Activated CD8-positive, alpha-beta memory T cell treated with anti-CD3 and anti-CD28 coated beads for 4 hours (primary cell): ENCODE measurements at places on chromosomes 2 and 18.

DNA sequence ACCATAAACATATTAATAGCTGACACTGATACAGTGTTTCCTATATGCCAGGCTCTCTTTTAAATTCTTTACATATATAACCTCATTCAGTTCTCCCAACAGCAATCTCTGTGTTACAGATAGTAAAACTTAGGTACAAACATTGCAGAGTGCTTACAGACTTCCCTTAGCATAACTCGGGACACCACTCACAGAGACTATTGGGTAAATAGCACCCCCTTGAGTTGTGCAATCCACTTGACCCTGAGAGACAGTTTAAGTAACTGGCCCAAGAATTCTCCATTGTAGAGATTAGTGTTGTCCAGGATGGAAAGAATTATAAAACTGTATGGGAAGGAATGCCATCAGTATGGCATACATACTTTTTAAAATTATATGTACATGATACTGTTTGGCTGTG, 110.1 kb downstream of the POLE4 start:
- no peak for DNase-seq

GRCh38 chr2:134739879-134740301, 21.1 kb upstream of the TMEM163 start:
- DNase-seq = no peak

DNA sequence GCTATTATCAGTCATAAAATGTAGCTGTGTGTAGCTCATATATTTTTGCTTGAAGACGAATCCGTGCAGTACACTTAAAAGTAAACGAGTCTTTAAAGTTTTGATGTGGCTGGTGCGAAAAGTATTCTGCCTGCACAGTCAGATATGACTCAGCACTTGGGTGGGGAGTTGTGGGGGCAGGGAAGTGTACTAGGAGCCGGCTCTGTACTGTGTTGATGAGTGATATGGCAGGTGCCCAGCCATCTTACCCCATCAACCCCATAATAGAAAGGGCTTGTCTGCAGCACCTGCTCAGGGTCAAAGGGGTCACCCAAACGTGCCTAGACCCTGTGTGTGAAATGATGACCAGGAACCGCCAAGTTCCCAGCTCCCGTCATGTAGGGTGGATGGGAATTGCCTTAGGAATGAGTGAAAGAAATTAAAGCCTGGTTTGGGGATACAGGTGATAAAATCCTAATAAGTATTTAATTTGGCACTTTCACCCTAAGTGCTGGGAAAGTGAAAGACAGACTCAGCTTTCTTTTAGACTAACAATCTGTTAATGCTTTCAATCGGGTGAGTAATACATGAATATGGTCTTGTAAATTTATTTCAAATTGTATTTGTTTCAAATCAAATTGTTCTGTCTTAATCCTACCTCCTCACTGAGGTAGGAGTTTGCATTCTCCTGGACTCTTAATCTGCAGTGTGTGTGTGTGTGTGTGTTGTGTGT, 48.0 kb downstream of the BCL2L11 start:
- DNase-seq = peak; percentile 31

DNA sequence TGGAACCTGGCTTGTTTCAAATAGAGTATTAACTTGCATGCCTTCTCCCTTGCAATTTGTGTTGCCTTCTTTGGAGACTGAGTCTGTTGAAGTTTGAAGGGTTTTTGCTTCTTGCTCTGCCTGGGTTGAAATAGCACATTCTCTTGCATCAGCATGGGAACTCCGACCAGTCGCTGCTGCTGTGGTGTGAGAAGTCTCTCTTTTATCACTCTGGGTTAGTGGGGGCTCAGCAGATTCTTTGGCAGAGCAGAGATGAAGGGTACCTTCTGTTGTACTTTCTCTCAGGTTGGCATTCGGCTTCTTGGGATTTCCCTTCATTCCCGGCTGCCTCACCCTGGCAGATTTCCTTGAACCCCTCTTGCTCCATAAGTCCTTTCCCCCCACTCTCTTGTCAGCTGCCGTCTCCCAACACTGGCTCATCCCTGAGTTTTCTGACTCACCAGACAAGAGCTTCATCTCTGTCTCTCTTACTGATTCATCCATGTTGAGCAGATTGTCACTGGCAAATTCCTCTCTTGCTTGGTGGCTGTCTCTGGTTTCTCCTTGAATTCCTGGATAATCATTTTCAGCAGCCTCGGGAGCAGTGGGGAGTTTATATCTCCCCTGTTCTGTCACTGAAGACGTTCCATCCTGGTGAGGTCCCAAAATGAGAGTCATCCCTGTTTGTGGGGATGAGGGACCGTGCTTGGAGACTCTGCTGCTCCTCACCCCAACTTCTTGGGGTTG, 49.9 kb downstream of the ALPK2 start:
- no peak for DNase-seq

- DNase-seq = no peak
Measured at GRCh38 chr2:135844301-135844895, 7.4 kb upstream of the LCT start.

GRCh38 chr18:28691496-28691840, 514.5 kb upstream of the CDH2 start:
- no peak for DNase-seq

DNA sequence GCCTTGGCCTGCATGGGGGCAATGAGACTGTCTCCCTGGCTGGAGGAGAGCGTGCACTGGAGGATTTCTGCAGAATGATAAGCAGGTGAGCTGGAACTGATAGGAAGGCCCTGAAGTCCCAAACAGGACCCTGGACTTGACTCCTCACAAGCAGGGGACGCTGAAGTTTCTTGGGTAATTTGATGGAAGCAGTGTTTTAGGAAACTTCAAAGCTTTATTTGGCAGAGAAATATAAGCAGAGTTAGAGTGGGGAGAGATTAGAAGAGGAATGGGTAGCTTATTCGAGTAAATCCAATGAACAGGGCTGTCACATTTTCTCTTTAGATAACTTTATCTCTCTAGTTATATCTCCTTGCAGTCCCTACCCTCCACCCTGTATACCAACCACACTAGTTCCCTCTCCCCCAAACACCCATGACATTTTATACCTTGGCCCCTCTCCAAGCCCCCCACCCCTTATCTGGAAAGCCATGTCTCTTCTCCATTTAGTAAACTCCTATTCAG, 73.6 kb upstream of the IGFBP5 start:
- DNase-seq = no peak

DNA sequence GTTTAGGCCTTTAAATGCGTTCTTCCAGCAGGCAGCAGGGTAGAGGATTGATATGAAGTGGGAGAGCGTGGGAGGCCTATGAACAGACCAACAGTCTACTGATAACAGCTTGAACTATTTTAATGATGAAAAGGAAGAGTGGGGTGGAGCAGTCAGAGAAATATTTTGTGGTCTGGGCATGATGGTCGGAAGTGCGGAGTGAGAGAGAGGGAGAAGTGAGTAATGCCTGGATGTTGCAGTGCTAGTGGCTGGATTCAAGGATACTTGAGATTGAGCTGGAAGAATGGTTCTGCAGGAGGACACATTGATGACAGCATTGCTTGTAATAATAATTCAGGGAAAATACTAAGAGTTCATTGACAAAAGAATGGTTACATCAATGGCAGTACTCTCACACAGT, 151.0 kb upstream of the DAPL1 start:
- DNase-seq = no peak

GRCh38 chr18:6017171-6017570, 121.8 kb upstream of the TMEM200C start:
- no peak for DNase-seq

GRCh38 chr2:137566387-137566786, 397.9 kb upstream of the HNMT start:
- DNase-seq = no peak

- DNase-seq = no peak
Measured at GRCh38 chr2:1856475-1856874, 112.2 kb upstream of the PXDN start.

- DNase-seq = no peak
Measured at GRCh38 chr2:74578408-74578807, 23.9 kb downstream of the DOK1 start.

GRCh38 chr2:72629062-72629461, 196.8 kb downstream of the EXOC6B start:
- no peak for DNase-seq

DNA sequence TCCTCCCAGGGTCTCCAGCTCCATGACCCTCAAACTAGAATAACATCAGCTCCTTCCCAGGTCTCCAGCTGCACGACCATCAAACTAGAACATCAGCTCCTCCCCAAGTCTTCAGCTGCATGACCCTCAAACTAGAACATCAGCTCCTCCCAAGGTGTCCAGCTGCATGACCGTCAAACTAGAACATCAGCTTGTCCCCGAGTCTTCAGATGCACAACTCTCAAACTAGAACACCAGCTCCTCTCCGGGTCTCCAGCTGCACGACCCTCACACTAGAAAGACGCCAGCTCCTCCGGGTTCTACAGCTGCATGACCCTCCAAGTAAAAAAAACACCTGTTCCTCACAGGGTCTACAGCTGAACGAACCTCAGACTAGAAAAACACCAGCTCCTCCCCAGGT, 312.9 kb upstream of the TFPI start:
- no peak for DNase-seq

- no peak for DNase-seq
Measured at GRCh38 chr2:172480301-172481218, 53.2 kb downstream of the ITGA6 start.

DNA sequence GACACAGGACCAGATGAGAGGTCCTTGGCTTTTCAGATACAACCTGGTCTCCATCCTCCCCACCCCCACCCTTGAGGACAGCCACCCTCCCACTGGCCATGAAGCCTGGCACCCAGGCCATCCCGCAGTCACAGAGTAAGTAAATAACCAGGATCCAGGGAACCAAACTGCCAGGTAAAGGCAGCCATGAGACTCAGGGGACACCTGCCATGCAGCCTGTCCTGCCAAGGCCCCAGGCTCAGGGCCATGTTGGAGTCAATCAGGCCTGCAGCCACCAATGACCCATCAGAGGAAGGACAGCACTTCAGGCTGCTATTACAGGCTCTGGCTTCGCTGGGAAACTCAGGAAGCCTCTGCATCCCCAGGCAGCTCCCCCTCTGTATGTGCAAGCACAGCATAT, 15.6 kb downstream of the SPATA3 start:
- no peak for DNase-seq

DNA sequence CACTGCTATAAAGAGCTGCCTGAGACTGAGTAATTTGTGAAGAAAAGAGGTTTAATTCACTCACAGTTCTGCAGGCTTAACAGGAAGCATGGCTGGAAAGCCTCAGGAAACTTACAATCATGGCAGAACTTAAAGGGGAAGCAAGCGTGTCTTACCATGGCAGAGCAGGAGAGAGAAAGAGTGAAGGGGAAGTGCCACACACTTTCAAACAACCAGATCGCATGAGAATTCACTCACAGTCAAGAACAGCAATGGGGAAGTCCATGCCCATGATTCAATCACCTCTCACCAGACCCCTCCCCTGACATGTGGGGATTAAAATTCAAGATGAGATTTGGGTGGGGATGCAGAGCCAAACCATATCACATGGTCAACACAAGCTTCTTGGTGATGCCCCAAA, 34.7 kb upstream of the CDK5R2 start:
- no peak for DNase-seq
